ENCODE measurements at places on chromosomes 6 and 20. TPM values are rescaled to one million over a fixed set of nuclear protein-coding genes. Genes with fewer than 3 reads are reported as not detected.
A peak's percentile ranks its signal among the peaks of the same experiment; 100 is the strongest.

DNA sequence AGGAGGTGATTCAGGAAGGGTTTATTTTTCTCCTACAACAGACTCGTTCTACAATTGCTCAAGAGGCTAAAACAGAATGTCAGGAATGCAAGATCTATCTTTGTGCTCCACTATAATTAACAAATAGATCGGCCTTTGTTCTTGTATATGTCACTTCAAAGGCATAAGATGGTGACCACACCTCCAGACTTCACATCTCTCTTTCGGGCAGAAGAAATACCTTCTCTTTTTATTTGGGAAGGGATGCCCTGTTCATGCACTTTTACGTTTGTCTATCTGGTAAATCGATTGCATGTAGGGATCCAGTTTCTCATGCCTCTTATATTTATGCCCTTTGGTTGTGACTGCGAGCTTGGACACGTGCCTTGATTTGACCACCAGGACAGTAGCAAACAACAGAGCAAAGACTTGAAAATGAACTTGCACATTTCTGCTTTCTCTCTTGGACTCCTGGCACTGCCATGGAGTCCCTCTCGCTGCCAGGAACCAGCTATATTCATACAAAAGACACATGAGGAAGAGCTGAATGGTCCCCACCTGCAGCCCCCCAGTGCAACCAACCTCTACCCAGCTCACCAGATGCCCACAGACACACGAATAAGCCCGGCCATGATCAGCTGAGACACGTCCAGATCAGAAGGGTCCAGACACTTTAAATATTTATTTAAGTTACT lies 219.8 kb upstream of the STXBP5 start:
- H3K27ac ChIP-seq, result no peak overlapping the region
- H3K27me3 ChIP-seq, result no peaks in the 10 kb centered on the region
- DNase-seq, result no peak
- H3K36me3 ChIP-seq, result no peaks in the 10 kb centered on the region

- H3K27me3 ChIP-seq, result peaks cover 27% of the 10 kb centered on the region
- H3K4me3 ChIP-seq, result no peak overlapping the region
- no peaks in the 10 kb centered on the region for H3K36me3 ChIP-seq
- no peaks in the 10 kb centered on the region for H3K4me1 ChIP-seq
- no peak for DNase-seq
These were observed 527 bp upstream of the DOK5 start for GRCh38 chr20:54474866-54475265.

GRCh38 chr20:34524426-34524825 lies 8.2 kb downstream of the DYNLRB1 start:
- DNase-seq, result no peak
- H3K4me3 ChIP-seq, result no peak overlapping the region
- H3K36me3 ChIP-seq, result peaks cover 39% of the 10 kb centered on the region
- no peaks in the 10 kb centered on the region for H3K27me3 ChIP-seq

- peaks cover 7% of the 10 kb centered on the region for H3K4me1 ChIP-seq
- H3K27me3 ChIP-seq, result no peaks in the 10 kb centered on the region
These were observed 38.5 kb downstream of the EPB41L2 start for GRCh38 chr6:131024565-131024964.

DNA sequence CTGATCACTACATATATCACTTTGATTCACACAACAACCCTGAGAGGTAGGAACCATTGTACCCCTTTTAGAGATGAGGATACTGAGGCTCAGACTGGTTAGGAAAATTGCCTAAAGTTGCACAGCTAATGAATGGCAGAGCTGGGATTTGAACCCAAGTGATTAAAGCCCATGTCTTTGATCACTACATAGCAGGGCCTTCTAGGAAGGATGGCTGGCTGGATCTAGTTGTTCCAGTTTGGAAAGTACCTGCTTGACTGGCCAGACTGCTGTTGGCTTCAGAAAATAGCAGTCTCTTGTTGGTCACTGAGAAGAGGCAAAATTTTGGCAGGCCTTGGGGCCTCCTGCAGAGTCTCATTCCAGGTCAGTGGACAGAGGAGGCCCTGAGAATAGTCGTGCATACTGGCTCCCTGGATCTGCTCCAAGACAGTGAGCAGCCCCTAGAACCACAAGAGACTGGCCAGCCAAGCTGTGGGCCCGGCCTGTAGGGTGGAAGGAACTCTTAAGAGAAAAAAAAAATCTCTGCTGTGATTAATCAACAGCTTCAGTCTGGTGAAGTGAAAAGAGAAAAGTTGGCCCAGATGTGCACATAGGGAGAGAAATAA lies 17.5 kb downstream of the PPARD start:
- H3K36me3 ChIP-seq, result peaks cover 16% of the 10 kb centered on the region
- no peaks in the 10 kb centered on the region for H3K27me3 ChIP-seq
- H3K4me3 ChIP-seq, result no peak overlapping the region
- no peak for DNase-seq
- peaks cover 13% of the 10 kb centered on the region for H3K4me1 ChIP-seq
- H3K27ac ChIP-seq, result peak overlapping the region; percentile 22

The ZFP57 gene
- 17.4 TPM for polyA plus RNA-seq

DNA sequence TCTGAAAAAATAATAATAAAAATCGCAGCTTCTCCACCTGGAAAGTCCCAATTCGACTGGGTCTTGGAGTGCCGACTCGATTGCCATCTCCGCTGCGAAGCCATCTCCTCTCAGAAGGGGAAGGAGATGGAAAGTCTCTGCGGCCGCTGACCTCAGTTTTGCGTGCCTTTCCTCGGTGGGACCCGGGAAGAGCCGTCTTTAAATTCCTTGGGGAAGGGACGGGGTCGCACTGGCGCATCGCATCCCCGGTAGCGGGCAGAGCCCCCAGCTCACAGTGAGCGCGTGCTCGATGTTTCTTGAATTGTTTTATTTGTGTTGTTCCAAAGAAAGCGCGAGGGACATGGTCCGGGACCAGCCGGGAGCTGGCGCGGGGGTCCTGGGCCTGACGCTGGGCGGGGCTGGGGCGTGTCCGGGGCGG lies 270 bp upstream of the TIAM2 start:
- peaks cover 7% of the 10 kb centered on the region for H3K27me3 ChIP-seq
- no peak overlapping the region for H3K4me3 ChIP-seq
- H3K27ac ChIP-seq, result no peak overlapping the region
- peaks cover 7% of the 10 kb centered on the region for H3K4me1 ChIP-seq
- DNase-seq, result no peak

The DACT2 gene
- polyA plus RNA-seq, result 0.19 TPM

DNA sequence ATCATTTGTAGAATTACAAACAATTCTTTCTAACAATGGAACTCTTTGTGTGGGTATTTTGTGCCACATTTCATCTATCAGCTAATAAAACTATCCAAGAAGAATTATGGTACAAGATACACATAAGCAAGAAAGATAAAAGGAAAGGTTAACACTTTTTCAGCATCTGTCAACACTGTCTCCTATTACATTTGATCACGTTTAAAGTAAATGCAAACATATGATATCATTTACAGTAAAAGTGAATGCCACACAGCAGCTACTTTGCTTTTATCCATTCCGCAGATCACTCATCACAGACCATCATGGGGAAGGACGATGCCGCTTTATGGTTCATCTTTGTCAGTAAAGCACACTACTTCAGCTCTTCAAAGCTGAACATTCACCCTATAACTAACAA lies 456.4 kb upstream of the MANEA start:
- no peaks in the 10 kb centered on the region for H3K36me3 ChIP-seq
- H3K27ac ChIP-seq, result no peak overlapping the region
- no peak for DNase-seq
- peaks cover 6% of the 10 kb centered on the region for H3K4me1 ChIP-seq

DNA sequence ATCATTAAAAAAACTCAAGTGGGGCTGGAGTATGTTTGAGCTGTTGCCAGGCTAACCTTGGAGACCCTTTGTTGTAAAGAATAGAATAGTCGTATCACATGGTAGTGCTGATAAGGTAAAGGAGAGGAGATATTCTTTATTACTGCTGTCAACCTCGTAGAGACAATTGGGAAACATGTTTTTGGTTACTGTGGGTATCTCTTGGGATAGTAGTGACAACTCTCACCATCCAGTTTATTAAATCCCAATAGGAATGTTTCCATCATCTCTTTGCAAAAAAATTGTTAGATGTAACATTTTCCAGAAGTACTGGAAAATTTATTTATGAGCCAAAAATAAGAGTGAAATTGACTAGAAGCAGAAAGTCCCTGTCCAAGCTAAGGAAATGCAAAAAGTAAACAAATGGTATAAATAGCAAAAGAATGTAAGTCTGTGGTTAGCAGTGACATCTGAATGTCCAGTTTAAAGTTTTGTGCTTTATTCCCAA lies 829.3 kb upstream of the CITED2 start:
- H3K27me3 ChIP-seq, result no peaks in the 10 kb centered on the region
- peaks cover 4% of the 10 kb centered on the region for H3K4me1 ChIP-seq
- no peaks in the 10 kb centered on the region for H3K36me3 ChIP-seq
- no peak overlapping the region for H3K27ac ChIP-seq
- no peak overlapping the region for H3K4me3 ChIP-seq

The PGC gene
- polyA plus RNA-seq, result not detected

GRCh38 chr6:1279065-1279464 lies 32.8 kb upstream of the FOXQ1 start:
- H3K36me3 ChIP-seq, result no peaks in the 10 kb centered on the region
- H3K27me3 ChIP-seq, result no peaks in the 10 kb centered on the region
- DNase-seq, result no peak
- no peaks in the 10 kb centered on the region for H3K4me1 ChIP-seq

All from keratinocyte (primary cell).